ENCODE measurements at places on chromosomes 6 and 20. TPM values are rescaled to one million over a fixed set of nuclear protein-coding genes. Genes with fewer than 3 reads are reported as not detected.

MCCD1 gene
- total RNA-seq: not detected

C20orf141 gene
- not detected for total RNA-seq

COL20A1 gene
- 0.09 TPM for total RNA-seq

SOBP gene
- 31.3 TPM for total RNA-seq

B3GAT2 gene
- not detected for total RNA-seq

- no peak for DNase-seq
Measured at GRCh38 chr6:139568956-139569538, 194.6 kb upstream of the CITED2 start.

DNA sequence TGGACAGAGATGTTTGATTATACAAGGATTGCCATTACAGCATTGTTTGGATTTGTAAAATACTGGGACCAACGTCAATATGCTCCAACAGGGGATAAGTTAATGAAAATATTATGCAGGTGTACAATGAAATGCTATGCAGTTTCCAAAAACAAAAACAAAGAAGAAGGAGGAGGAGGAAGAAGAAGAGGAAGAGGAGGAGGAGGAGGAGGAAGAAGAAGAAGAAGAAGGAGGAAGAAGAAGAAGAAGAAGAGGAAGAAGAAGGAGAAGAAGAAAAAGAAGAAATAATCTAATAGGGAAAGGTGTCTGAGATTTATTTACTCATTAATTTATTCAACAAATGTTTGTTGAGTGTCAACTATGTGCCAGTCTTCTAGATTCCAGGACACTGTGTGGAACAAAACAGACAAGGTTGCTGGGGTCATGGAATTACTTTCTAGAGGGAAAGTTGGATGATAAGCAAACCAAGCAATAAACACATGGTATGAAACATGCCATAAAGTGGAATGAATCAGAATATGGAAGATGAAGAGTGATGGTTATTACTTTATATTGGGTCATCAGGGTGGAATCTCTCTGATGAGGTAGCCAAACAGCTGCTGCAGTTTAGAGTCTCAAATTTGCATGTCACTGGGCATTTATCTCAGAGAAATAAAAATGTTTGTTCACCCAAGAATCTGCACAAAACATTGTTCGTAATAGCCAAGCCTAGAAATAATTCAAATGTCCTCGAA, 6.3 kb upstream of the TRIM27 start:
- DNase-seq: no peak

- no peak for DNase-seq
Measured at GRCh38 chr6:92892626-92893170, 526.7 kb downstream of the EPHA7 start.

DNA sequence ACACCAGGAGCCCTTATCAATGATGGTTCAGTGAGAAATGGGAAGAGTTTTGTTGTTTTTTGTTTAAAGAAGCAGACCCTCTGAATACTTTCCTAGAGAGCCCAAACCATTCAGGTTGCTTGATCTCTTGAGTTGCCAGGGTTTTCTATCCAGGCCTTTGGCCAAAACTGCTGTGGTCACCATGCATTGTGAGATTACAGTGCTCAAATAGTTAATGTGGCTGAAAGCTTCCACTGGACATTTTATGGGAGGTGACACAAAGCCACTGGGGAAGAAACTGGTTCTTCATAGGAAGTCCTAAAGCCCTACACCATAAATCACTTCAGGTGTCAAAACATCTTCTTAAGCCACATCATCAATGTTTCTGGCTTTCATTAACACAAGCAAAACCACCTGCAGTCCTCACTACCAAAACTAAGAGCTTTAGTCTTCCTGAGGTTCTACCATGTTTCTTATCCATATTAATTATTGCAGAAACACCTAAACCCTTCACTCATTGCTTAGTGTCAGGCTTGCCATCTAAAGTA, 101.6 kb downstream of the IBTK start:
- DNase-seq: no peak

GRCh38 chr20:33875055-33875454, 63.9 kb downstream of the CHMP4B start:
- peak; percentile 96 for DNase-seq

DNA sequence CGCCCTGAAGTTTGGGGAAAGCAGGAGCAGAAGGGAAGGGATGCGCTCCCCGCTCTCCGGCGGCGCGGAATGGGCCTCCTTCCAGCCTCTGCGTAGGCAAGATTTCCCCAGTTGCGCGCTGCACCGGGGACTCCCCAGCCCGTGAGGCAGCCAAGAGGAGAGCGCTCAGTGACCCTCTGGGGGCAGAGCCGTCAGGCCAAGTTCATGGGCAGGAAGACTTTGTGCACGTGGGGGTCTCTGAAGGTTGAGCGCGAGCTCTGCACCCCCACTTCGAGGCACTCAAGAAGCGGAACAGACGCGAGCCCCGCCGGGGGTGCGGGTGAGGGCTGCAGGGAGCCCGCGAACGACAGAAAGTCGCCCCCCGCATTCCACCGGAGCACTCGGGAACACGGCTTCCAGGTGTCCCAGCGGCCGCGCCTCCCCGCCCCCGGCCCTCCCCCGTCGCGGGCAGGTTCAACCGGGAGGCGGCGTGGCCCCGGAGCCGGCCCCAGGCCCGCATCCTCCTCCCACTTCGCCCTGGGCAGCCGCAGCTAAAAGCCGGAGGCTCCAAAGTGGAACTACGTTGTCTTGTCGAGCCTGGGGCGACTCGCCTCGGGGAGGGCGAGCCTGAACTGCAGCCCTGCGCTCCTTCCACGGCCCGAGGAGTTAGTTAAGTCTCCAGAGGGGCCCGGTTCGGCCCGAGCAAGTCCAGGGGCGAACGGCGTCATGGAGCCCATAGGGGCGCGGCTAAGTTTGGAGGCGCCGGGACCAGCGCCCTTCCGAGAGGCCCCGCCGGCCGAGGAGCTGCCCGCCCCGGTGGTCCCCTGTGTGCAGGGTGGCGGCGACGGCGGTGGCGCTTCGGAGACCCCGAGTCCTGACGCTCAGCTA, at the start of gene PPP1R3G:
TSS of gene PPP1R3G (plus strand) at position 561 of the 867 bp plus-strand sequence. CDS start at position 706, 145 bp downstream.
- DNase-seq: no peak

DNA sequence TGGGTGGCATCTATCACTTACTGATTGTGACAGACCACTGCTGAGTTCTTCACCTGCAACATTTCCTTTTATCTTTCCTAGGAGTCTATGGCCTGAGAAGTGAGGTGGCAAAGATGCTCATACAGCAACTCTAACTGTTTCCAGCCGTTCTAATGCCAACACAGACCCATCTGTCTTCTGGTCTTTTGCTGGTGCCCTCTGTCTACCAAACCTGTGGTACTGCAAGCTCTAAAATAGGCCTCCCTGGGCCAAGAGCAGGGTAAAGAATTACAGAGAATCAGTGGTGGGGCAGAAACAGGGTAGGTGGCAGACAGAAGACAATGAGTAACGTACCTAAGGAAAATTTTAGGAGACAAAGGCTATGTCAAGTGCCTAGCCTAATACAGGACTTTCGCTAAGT, 611.0 kb upstream of the FLRT3 start:
- DNase-seq: no peak

- DNase-seq: no peak
Measured at GRCh38 chr6:6631534-6632276, 43.2 kb downstream of the LY86 start.

DNA sequence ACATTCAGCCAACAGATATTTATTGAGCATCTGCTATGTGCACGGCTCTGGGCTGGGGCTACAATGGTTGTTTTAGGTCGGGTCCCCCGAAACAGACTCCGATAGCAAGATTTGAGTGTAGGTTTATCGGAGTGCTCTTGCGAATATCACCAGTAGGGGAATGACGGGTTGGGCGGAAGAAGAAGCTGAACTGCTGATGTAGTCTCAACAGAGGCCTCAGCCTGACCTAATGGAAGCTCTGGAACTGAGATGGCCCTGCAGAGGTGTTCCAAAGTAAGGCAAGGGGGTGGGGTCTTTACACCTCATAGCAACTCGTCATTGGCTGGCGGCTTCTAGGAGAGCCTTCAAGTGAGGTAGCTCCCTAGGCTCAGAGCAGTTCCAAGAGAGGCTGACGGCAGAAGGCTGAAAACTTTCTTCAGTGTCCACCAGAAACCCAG, 1.1 kb downstream of the L3MBTL1 start:
- no peak for DNase-seq

DNA sequence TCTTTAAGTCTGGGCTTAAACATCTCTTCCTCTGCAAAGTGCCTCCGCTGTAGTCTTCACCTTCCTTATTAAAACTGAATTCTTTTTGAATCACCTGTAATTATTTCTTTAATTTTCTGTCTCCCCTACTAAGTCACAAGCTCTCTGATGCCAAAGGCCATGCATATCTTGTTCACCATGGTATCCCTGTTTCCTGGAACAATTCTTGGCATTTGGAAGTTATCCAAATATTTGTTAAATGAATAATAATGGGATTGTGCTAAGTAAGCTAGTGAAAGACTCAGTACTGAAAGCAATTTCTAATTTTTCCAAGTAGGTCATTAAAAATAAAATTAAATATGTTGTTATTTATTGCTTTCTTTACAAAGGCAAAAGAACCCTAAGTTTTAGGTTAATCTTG, 12.2 kb downstream of the SNAP91 start:
- DNase-seq: no peak

DNA sequence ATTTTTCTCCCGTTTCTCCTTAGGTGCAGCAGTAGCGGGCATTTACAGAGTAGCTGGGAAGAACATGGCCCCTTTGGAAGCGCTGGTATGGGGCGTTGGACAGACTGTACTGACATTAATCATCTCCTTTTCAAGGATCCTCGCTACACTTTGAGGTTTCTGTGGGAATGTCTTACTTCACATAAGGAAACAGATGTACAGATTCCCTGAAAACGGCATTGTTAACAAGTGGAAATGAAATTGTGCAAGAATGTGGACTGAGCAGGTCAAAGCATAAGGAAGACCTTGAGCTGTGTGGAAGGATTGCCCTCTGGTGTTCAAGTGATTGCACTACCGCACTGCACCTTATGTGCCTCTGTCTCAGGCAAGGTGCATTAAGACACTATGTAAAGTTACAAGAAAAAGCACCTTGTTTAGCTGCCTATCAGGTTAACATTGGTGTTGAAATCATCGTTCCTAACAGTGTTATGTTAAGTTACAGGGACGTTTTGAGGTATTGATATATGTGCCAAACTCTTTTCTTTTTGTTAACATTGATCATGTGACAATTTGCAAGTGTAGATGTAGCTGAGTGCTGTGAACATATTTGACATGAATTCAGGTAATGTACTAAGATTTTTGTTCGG, 38.0 kb downstream of the TMEM170B start:
- DNase-seq: peak; percentile 72

- DNase-seq: no peak
Measured at GRCh38 chr6:21107796-21108195, 485.8 kb upstream of the SOX4 start.

DNA sequence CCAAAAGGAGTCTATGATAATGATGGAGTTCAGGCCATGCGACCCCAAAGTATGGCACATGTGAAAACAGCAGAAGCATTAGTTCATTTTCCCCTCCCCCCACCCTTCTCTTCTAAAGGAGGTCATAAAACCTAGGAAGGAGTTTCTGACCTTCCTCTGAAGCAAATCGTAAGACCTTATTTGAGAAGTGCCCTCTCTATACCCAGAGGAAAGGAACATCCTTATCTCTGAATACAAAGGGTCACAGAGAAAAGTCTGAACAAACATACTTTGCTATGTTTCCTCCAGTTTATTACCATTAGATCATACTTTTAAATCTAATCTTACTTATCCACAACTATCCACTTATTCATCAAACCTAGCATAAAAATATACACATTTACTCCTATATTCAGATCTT, 48.6 kb downstream of the SLX4IP start:
- no peak for DNase-seq

- no peak for DNase-seq
Measured at GRCh38 chr6:65064844-65065243, 642.2 kb downstream of the EYS start.

- DNase-seq: no peak
Measured at GRCh38 chr6:158552796-158553138, 7.1 kb upstream of the TMEM181 start.

- DNase-seq: peak; percentile 30
Measured at GRCh38 chr20:47263465-47264084, 92.9 kb downstream of the ZMYND8 start.

DNA sequence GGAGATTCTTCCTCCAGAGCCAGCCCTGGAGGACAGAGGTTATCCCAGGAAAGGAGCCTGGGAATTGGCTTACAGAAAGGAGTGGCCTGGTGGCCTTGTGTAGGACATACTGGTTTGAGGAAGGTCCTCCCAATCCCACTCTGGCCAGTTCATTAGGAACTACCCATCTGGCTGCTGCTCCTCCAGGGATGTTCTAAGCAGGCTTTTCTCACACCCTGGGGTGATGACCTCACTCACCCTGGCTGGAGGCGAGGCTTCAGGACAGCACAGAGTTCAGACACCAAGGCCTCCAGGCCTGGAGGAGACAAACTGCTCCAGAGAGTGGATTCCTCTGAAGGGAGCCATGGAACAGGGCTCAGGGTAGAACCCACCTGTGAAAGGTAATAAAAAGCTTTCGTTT, 8.9 kb downstream of the GNMT start:
- DNase-seq: no peak

- DNase-seq: no peak
Measured at GRCh38 chr20:32510601-32511357, 74.4 kb downstream of the NOL4L start.

GRCh38 chr6:141475259-141475658, 657.5 kb upstream of the GJE1 start:
- no peak for DNase-seq

GRCh38 chr6:150770637-150771036, 94.9 kb upstream of the MTHFD1L start:
- DNase-seq: no peak

GRCh38 chr6:155259204-155259603, 4.6 kb upstream of the CLDN20 start:
- DNase-seq: no peak

- no peak for DNase-seq
Measured at GRCh38 chr6:106117579-106117978, 31.4 kb downstream of the PRDM1 start.

DNA sequence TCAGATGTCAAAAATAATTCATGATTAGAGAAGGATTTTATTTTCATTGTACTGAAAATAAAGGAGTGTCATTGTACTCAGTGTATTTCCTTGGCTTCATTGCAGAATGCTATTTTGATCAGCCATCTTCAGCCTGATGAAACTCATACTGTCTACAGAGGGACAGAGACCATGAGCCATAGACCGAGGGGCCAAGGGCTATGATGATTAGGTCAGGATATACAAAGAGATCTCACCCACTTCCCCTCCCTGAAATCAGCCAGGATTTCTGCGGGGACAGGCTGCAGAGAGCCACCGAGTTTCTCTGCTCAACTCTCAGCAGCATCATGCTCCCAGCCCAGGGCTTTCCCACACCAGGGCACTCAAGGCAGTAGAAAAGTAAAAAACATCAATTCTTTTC, 47.0 kb downstream of the ALDH8A1 start:
- no peak for DNase-seq

DNA sequence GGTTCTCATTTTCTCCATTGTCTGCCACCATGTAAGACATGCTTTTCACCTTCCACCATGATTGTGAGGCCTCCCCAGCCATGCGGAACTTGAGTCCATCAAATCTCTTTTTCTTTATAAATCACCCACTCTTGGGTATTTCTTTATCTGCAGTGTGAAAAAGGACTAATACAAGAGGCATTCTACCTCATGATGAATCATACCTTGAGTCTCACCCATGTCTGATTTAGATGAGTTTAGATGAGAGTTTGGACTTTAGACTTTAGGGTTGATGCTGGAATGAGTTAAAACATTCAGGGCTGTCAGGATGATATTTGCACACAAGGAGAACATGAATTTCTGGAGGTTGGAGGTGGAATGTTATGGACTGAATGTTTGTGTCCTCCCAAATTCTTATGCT, 545.6 kb downstream of the C6orf118 start:
- no peak for DNase-seq

All from OCI-LY7 (cell line).